ENCODE measurements at places on chromosomes 7 and 10. TPM values are rescaled to one million over a fixed set of nuclear protein-coding genes. Genes with fewer than 3 reads are reported as not detected.

GNAI1 gene
- 8.7 TPM for total RNA-seq

PCLO gene
- total RNA-seq: 0.11 TPM

GRCh38 chr10:62681211-62681940 is 123.1 kb upstream of the ADO start:
- no peaks in the 10 kb centered on the region for H3K36me3 ChIP-seq
- H3K27me3 ChIP-seq: no peaks in the 10 kb centered on the region
- DNase-seq: no peak
- H3K4me1 ChIP-seq: no peaks in the 10 kb centered on the region
- no peak overlapping the region for H3K4me3 ChIP-seq
- H3K27ac ChIP-seq: no peak overlapping the region

INMT gene
- 51.8 TPM for total RNA-seq

DNA sequence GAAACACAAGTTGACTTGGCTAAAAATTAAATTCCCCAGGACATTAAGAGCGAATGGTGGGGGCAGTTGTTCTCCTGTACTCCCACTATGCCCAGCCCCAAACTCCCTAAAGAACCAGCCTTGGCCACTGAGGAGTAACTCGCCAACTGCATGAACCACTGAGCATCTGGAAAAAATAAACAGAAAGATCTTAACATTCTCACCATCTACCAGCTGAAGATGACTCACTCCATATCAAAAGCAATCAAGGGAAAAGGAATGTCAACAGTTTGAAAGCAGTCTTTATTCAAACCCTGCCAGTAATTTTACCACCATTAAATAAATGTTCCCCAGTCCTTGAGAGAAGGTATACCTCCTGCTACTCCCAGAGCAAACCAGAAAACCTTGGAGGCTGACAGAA is 45.4 kb downstream of the CTTNBP2 start:
- H3K36me3 ChIP-seq: no peaks in the 10 kb centered on the region
- no peaks in the 10 kb centered on the region for H3K27me3 ChIP-seq
- no peak overlapping the region for H3K27ac ChIP-seq
- no peaks in the 10 kb centered on the region for H3K4me1 ChIP-seq
- no peak overlapping the region for H3K4me3 ChIP-seq

DNA sequence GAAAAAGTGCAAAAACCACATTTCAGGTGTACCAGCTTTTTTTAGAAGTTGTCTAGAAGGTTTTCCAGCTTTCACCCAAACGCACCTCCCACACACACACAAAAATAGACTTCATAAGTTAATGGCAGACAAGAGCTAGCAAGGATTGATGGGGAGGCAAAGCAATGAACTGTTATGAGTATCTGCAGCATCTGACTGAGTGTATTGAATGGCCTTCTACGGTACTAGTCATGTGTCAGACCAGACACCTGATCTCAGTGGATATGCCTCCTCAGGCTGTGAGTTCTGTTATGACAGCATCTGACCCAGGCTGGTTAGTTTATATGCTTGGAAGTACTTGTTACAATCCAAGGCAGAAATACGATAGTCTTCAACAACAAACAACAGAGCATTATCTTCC is 406.1 kb upstream of the AUTS2 start:
- no peaks in the 10 kb centered on the region for H3K36me3 ChIP-seq
- no peak overlapping the region for H3K4me3 ChIP-seq
- DNase-seq: no peak
- no peak overlapping the region for H3K27ac ChIP-seq

DNA sequence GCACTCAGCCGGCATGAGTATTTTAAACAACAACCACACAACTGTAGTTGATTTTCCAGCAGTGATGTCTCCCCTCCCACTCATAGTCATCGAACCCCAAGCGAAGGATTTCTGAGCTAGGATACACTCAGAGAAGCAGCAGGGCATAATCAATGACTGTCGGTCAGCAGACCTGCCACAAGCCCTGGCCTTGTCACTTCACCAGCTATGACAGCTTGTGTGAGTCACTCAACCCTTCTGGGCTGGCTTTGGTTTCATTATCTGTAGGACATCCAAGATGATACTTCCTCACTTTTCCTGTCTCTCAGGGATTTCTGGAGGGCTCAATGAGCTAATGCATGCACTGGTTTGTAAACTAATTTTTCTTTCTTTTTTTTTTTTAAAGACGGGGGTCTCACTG is 22.0 kb upstream of the UBE3C start:
- no peak overlapping the region for H3K27ac ChIP-seq
- no peaks in the 10 kb centered on the region for H3K27me3 ChIP-seq
- no peaks in the 10 kb centered on the region for H3K36me3 ChIP-seq
- no peak overlapping the region for H3K4me3 ChIP-seq
- H3K4me1 ChIP-seq: no peaks in the 10 kb centered on the region
- no peak for DNase-seq
